ENCODE measurements at places on chromosomes 7 and 10.

DNA sequence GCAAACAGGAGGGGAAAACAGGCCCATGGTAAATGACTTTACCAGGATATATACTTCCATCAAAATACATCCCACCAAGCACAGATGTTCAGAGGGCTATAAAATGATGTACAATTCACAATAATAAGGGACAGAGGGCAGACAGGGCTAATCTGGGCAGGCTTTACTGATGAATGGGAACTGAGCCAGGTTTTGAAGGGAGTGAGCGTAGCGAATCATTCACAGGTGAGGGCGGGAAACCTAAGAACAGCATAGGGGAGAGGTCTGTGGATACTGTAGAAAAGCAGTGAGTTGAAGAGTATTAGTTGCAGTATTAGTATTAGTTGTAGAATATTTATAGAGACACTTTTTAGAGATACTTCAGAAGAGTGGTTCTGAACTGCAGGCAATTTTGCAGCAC lies 180.8 kb downstream of the JAZF1 start:
- DNase-seq: no peak

DNA sequence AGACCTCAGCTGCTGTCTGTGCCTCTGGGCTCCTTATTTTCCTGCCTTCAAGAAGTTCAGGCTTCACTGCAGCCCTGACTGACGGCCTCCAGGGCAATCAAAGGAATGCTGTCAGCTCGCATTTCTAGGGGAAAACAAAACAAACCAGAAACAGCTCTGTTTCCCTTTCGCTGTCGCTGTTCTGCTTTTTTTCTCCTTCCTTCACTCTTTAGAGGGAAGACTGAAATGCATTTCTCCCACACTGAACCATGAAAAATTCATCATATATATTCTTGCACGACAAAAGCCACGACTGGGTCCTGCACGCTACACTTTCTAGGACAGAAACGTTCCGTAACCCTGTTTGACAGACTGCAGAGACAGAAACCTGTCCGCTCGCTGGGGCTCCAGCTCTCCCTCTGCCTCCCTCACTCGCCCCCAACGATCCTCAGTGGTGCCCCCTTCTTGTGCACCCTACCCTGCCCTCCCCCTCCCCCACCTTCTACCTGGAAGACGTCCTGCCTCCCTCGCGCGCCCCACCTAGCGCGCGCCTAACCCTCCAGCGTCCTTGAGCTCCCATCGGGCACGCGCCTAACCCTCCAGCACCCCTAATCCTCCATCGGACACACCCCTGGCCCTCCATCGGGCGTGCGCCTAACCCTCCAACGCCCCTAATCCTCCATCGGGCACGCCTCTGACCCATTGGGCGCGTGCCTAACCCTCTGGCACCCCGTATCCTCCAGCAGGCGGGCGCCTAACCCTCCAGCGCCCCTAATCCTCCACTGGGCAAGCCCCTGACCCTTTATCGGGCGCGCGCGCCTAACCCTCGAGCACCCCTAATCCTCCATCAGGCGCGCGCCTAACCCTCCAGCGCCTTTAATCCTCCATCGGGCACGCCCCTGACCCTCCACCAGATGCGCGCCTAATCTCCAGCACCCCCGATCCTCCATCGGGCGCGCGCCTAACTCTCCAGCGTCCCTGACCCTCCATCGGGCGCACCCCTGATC lies 37.1 kb downstream of the SVOPL start:
- no peak for DNase-seq

- DNase-seq: no peak
Observed at GRCh38 chr10:31669357-31669756, 259.3 kb downstream of the ARHGAP12 start.

DNA sequence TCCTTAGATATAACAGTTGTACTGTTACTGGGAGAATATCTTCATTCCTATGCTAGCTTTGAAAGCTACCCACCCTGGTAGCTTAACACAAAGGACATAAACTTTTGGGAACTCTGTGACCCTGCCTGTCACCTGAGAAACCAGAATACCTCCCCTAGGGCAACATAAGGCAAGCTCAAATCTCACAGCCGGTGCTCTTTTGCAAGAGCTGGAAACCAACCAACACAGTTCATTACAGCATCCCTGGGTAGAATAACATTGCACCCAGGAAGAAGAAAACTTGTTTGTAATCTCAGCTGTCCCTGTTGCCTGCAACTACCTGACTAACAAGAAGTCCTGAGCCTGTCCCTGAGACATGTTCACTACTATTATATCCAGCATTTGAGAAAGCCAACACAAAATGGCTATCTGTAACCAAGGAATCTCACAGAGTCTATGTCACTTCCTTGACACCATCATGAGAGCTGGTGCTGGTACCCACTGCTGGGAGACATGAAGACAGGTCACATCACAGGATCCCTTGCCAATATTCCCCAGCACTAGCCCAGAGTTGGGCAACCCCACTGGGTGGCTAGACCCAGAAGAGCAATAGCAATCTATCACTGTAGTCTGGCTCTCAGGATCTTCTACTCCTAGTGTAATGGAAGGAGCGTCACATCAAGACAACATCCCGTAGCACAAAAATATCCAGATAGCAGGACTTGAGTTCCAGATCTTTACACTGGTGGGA lies 31.3 kb downstream of the AKR1C3 start:
- no peak for DNase-seq

GRCh38 chr7:150755473-150756099 lies 18.4 kb downstream of the GIMAP5 start:
- DNase-seq: peak; percentile 57

DNA sequence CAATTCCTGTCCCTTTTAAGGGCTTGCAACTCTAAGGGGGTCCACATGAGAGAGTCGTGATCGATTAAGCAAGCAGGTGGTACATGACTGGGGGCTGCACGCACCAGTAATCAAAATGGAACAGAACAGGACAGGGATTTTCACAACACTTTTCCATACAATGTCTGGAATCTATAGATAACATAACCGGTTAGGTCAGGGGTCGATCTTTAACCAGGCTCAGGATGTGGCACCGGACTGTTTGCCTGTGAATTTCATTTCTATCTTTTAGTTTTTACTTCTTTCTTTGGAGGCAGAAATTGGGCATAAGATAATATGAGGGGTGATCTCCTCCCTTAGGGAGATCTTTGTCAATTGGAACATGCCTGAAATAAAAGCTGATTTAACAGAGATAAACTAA lies 370.1 kb downstream of the IPMK start:
- no peak for DNase-seq

DNA sequence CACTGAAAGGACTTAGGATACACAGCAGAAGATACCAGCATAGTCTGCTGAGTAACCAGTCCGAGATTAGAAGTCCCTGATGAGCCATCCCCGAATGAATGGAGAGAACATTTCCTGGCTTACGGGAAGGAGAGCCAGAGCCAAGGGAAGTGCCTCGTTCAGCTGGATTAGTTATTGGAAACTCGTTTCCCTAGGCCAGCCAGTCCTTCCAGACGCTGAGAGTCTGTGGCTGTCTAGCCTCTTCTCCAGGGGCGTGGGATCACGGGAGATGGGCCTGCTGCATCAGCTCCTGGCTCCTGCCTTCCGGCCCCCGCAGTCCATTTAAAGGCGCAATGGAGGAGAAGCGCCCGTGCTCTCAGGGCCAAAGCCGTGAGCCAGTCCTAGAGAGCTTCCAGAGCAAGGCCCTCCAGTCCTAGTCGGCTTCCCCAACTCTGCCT lies 712.8 kb downstream of the PARD3 start:
- no peak for DNase-seq

- no peak for DNase-seq
Observed at GRCh38 chr10:97047788-97048187, 138.0 kb downstream of the SLIT1 start.

GRCh38 chr10:43083764-43084163 lies 6.9 kb downstream of the RET start:
- no peak for DNase-seq

GRCh38 chr10:71887743-71888142 lies 36.7 kb upstream of the PSAP start:
- no peak for DNase-seq

DNA sequence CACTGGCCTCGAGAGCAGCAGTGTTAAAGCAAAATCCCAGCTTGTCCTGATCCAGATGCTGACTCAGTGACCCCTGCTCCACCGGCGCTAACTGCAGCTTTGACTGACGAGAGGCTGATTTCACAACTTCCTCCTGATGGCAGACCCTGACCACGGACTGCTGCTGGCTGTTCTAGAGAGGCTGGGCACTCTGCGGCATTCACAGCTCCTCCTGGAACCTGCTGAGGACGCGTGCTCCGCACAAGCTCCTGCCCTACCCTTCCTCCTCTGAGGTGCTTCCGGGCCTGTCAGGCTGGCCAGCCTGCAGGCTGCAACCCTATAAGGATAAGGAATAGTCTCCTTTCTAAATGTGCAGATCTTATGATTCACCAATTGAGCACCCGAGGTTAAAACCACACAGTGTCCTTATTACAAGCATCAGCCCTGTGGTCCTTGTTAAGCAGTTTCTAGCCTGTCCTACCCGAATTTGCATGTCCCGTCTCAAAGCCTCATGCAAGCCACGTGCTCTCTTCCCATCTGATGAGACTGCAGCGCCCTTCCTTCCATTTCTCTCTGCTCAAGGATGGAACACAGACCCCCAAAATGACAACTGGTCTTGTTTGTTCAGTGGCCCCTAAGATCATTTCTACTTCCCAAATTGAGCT lies 35.5 kb upstream of the NCAPG2 start:
- no peak for DNase-seq

GRCh38 chr7:119974972-119975371 lies 298.0 kb upstream of the KCND2 start:
- no peak for DNase-seq

- no peak for DNase-seq
Observed at GRCh38 chr10:27464993-27465392, 39.1 kb upstream of the RAB18 start.

DNA sequence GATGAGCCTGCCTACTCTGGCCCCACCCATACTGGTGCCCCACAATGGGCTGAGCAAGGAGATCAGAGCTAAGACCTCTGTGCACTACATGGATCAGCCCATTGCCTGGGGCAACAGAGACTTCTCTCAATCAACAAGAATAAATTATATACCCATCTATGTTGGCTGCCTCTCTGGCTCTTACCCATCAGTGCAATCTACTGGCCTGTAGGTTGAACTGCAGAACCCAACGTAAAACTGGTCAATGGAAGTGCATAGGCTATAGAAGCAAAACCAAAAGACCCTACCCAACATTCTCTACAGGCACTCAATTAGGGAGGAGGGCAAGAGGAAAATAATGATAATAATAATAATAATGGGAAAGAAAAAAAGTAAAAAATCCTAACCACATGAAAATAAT lies 574.3 kb downstream of the MAGI2 start:
- DNase-seq: no peak

DNA sequence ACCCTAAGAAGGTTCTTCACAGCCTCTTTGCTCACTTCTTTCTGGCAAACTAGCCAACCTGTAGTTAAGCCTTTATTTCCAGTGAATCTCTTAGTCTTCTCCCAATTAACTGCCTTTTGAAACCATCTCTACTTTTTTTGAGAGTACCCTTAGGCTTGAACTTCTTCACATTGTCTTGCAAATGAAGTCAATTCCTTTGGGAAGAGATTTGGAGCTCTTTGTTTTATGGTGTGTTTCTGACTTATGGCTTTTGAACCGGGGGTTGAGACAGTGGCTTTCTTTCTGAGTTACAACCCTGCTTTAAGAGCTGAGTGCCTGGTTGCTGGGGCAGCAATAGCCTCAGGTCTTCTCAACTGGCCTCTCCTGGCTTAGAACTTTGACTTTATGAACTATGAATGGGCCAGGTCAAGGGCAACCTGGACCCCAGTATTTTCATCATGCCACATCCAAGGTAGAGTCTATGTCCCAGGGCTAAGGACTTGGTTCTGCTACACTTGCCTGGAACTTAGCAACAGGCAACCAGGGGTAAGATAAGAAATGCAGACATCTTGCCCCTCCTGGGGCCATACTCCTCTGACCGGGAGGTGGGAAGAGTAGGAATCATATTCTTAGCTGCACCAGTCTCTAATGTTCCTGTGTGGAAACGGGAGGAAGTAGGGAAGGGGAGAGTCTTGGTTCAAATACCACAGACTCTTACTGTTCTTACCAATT lies 53.0 kb downstream of the SP4 start:
- DNase-seq: no peak

GRCh38 chr7:12620371-12620770 lies 49.9 kb downstream of the SCIN start:
- no peak for DNase-seq

DNA sequence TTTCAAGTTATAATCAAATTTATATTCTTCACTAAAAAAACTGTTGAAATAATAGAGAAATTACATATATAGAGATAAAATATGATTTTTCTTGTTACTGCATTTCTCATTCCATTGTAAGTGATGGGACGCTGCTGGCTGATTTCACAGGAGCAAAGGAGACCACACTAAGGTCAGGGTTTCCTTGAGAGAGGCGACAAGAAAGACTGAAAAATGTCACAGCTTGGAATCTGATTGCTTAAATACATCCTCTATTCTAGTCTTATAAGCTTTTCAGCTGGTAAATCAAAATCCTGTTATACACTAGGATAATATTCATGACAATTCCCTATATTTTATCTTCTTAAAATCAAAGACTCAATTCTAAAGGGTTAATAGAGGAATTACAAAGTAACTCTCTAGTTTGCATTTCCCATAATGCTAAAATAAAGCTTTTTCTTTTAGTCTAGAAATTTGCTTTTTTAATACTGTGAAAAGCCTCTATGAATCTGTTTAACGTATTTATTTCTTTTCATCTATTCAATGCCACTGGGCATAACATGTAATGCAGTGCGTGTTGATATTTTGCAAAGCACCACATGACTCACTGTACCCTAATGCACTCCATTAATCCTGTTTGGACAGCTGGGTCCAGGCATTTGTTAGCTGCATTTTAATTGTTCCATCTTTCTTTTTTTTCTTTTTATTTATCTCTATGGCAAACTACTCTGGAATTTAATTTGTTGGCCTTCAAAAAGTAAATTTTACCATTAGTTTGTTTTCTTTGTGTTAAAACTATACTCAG lies 81.7 kb downstream of the RNF32 start:
- no peak for DNase-seq

- peak; percentile 53 for DNase-seq
Observed at GRCh38 chr10:97849687-97850402, at the start of gene GOLGA7B. GOLGA7B (plus strand) TSS chr10:97849843; CDS start chr10:97850304, 461 bp downstream.

DNA sequence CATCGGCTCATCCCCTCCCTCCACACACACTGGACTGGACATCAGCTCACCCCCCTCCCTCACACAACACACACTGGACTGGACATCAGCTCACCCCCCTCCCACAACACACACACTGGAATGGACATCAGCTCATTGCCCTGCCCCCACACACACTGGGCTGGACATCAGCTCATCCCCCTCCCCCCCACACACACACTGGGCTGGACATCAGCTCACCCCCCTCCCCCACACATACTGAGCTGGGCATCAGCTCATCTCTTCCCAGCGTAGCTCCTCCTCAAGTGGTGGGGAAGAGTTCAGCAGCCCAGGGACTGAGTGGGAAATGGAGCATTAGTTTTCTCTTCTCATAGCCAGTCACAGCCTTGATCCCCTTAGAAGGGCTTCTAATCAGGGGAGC lies 58.1 kb upstream of the WDR11 start:
- DNase-seq: no peak

DNA sequence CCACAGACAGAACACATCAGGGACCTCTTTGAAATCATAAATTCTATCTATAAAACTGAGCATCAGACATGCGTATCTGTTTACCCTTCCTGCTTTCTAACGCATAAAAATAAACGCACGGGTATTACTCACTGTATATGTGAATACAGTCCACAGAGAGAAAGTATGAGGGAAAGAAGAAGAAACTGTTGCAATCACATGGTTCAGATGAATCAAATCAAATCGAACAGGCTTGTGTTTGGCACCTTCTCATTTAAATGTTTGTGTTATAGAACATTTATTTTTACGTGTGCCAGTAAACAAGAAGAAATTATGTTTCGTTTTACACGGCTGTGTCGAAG lies 322.0 kb downstream of the FRMD4A start:
- no peak for DNase-seq

Measured in activated T-helper 9 cell treated with anti-CD3 and anti-CD28 coated beads, Interleukin-2, amount 50 U/mL, for 16 hours (primary cell).